NCI-H1436 (cell line): ENCODE measurements at places on chromosomes 2 and 18.

GRCh38 chr2:28997237-28997846 is 16.2 kb downstream of the TOGARAM2 start:
- no peak for DNase-seq

GRCh38 chr18:59941331-59941730 is 41.5 kb downstream of the PMAIP1 start:
- DNase-seq = no peak

GRCh38 chr2:71494523-71495155 is 41.3 kb downstream of the DYSF start:
- DNase-seq = no peak

DNA sequence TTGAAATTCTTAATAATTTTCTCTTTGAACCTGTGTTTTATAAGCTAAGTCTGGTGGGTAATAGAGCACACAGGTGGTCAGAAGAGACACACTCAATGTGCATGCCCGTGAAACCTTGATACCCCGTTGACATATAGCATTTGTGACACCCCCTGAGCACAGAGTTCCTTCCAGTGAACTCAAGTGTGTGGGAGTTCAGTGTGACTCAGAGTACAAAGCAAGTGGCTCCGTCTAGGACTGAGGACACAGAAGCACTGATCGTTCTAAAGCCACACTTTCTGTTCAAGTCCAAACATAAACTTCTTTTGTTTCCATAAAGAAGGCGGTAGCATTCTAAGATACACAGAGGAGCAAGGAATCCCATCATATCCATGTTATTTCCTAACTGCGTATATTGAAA is 523.6 kb downstream of the PID1 start:
- no peak for DNase-seq
